Stimulated activated CD4-positive, alpha-beta T cell treated with anti-CD3 and anti-CD28 coated beads, Interleukin-4, amount 100 ng/mL, for 24 hours (primary cell): ENCODE measurements at places on chromosomes 3 and 15.
A peak's percentile ranks its signal among the peaks of the same experiment; 100 is the strongest.

DNA sequence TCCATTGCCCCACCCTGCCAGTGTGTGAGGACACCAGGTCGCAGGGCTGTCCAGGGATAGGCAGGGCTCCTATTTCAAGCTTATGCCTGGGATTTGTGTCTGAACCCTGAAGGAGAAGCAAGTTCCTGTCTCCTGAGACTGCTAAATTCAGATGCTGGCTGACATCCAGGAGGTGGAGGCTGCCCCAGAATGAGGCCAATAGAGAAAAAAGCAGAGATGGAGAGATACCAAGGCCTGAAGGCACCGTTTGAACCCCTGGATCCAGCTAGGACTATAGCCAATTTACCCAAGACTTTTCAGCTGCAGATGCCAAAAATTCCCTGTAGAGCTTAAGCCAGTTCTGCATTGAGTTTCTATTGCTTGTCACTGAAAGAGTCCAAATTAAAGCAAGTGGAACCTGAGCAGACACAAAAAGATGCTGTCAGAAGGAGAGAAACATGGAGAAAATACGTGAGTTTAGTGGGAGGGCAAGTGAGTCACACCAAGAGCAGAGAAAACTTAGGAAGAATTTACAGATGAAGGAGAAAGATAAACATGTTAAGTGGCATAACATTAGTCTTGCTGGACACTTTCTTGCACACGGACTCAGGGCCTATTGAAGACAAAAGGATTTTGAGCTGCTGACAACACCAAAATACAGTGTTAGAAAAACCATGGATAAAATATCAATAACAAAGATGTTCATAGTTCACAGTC, 148.6 kb downstream of the CNTN3 start:
- no peak for DNase-seq

DNA sequence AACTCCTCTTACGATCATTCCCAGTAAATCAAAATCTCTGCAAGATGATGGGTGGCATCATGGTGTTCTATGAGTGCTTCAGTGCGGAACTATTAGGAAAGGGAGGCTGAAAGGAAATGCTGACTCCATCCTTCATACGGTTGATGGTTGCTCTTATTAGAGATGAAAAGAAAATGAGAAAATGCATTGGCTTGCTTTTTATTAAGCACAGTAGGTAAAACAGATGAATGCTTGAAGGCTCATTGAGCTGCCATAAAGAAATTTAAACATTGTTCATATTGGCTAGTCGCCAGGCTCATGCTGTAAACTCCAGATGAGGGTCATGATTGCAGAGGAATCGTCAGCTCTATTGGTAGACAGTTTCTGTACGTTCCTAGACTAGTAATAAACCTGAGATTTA, 115.8 kb downstream of the EPHA3 start:
- no peak for DNase-seq

GRCh38 chr15:58549013-58549784, 117.4 kb downstream of the LIPC start:
- DNase-seq, result no peak

DNA sequence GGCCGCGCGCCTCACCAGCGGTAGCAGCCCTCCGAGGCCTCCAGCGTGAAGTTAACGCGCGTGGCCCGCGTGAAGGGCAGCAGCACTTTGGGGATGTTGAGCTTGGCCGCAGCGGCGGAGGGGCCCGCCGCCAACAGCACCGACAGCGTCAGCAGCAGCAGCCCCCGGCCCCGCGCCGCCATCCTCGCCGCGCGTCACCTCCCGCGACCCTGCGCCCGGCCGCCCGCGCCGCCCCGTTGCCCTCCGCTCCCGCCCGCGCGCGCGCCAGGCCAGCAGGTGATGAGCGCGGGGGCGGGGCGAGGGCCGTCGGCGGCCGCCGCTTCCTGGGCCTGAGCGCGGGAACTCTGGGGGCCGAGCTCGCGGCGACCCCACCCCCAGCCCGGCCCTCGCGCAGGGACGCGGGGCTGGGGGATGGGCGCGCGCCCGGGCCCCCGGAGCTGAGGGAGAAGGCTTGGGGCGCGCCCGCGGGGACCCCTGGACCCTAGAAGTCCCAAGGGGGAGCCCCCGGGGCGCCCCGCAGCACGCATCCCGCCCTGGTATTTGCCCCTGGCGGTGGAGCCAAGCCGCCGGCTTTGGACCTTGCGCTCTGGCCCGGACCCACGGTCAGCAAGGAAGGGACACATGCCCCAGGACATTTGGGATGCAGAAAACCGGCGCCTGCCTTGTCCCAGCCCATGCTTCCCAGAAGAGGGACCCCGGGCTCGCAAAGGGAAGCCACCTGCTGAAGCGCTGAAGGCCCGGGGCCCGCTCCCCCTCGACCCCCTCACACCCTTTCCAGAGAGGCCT, at the start of gene NUP210:
TSS of gene NUP210 (minus strand) at position 278 of the 786 bp plus-strand sequence. CDS start at position 182, 96 bp downstream.
- DNase-seq, result peak; percentile 60

GRCh38 chr15:70870051-70870450, 16.1 kb upstream of the LARP6 start:
- DNase-seq, result no peak

DNA sequence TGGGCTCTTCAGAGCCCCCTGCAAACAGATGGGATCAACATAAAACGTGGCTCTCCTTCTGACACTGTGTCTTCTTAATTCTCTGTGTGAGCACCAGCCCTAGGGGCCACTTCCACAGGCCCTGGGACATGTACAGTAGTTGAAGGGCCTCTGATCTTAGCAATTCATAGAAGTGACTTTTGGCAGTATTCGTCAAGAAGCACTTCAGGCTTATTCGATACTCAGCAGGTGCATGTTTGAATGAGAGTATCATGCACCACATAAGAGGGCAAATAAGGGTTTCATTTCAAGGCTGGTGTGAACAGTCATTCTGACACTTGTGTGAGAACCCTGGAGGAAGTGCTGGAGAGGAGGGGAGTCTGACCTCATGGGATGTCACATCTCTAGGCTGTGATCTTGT, 113.9 kb downstream of the GABRG3 start:
- no peak for DNase-seq

- peak; percentile 64 for DNase-seq
These were observed 171.1 kb upstream of the ICE2 start for GRCh38 chr15:60649845-60650548.

DNA sequence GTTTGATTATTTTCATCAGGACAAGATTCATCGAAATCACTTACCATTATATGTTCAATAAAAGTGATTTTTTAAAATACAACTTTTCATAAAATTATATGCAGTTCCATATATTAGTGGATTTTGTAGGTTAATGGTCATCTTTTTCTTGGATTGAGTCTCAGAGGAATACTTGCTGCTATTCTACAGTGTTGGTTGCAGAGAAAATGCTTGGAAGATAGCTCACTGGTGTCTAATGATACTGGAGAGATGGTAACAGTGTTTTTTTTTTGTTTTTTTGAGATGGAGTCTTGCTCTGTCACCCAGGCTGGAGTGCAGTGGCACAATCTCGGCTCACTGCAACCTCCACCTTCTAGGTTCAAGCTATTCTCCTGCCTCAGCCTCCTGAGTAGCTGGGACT, 143.3 kb downstream of the TCF12 start:
- DNase-seq, result no peak

DNA sequence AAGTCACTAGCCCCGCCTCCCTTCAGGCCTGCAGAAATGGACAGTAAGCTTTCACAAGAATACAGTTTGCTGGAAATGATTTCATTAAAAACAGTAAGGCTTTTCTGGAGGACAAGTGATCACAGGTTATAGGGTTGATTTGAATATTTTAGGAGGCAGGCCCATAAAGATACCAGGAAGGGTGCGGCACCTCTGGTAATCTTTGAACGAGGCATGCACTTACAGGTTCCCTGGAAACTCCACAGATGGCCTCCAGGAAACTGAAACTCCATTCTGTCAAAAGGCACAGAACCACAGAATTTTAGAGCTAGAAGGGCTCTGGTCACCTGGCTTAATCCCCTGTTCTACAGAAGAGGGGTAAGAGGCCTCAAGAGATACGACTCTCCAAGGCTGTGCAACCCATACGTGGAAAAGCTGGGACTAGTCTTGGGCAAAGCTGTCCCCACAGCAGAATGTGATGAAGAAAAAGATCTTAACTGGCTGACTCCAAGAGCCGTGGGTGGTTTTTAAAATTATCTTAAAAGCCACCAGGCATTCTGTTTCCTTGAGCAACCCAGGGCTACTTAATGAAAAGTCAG, 1.2 kb downstream of the STARD5 start:
- no peak for DNase-seq

DNA sequence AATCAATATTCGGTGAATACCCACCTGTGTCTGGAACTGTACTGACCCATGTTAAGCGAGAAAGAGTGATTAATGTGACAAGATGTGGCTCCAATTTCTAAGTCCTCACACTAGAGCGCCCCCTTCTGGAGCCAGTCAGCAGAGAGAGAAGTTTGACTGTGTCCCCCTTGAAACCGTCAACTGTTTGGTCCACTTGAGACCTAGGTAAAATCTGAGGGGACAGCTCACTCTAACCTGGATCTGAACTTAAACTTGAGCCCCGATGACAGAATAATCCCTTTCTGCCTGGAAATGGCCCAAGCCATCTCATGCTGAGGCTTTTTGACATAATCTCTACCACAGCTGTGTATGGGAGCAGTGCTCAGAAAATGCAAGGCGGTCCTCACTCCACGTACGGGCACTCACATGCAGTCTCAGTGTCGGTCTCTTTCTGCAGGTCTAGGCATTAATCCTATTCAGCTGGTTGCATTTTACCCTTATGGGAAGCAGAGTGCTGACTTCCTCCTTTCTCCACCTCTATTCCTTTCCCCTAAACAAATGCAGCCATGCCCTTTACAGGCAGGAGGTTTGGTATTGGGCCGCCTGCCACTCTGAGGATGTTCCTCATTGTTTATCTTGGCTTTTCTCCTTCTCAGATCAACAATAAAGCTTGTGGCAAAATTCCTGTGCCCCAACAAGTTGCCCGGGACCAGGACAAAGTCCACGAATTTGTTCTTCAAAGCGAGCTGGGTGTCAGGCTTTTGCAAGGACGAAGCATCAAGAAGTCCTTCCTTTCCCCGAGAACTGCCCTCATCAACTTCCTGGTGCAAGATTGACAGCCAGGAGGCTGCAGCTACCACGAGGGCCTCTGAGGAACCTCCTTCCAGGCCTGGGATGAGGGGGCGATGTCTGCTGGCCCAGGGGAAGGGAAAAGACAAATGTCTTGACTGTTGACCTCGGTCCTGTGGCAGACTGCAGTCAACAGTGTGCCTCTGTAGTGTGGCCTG, 47.5 kb upstream of the LIMD1 start:
- peak; percentile 37 for DNase-seq

DNA sequence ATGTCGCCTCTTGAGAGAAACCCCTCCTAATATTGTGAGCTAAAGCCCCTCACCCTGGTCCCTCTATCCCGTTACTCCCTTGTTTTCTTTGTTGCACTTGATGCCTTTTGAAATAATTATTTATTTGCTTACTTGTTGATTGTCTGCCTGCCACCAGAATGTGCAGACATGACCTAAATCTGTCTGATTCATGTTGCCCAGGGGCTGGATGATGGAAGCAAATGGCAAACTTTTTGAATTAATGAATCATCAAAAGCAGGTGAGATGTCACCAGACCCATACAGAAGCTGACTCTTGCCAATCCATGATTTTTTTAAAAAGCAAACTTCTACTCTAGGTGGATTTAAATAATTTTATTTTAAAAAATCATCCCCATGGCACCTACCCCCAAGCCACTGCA, 49.3 kb downstream of the GRIP2 start:
- no peak for DNase-seq

- no peak for DNase-seq
These were observed 1.1 kb upstream of the RNU6-1 start for GRCh38 chr15:67840749-67841512.

DNA sequence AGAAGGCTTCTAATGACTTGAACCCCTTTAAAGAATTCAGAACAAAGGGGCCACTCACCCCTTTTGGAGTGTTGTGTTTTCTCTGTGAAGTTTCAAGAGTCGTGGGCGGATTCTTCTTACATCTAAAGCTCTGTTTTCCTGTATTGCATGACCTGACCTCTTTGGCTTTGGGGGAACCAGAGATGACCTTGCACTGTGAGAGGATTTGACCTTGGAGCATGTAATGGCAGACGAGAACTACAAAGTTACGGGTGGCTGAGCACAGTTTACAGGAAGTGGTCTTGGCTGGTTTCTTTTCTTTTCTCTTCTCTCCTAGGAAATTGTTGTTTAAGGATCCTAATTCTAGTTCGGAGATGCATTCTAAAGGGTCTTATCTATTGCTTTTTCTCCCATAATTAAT, 6.2 kb upstream of the BDH1 start:
- DNase-seq, result no peak

GRCh38 chr3:146653978-146654377, 48.8 kb upstream of the PLSCR5 start:
- DNase-seq, result no peak

DNA sequence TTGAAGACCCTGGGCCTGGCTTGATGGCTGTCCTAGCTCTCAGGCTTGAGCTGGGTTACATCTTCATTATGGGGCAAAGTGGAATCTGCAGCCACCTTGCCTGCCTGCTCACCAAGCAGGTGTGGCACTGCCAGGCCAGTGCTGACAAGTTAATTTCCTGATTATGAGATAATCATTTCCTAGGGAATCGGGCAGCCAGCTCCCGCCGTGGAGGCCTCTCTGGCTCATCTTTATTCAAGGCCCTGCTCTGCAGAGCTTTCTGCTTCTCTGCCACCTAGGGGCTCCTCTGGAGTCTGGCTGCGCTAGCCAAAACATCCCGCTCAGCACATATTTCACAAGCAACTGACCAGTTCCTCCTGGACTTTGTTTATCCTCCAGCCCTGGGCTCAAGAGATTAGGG, 9.9 kb downstream of the LOXL1 start:
- DNase-seq, result no peak
